Chondrocyte (in vitro differentiated cells): ENCODE measurements at places on chromosomes 1 and 21.

GRCh38 chr1:214473387-214473786 is 78.0 kb downstream of the PTPN14 start:
- no peak for DNase-seq

GRCh38 chr1:78688697-78689096 is 39.1 kb downstream of the IFI44 start:
- DNase-seq = no peak

DNA sequence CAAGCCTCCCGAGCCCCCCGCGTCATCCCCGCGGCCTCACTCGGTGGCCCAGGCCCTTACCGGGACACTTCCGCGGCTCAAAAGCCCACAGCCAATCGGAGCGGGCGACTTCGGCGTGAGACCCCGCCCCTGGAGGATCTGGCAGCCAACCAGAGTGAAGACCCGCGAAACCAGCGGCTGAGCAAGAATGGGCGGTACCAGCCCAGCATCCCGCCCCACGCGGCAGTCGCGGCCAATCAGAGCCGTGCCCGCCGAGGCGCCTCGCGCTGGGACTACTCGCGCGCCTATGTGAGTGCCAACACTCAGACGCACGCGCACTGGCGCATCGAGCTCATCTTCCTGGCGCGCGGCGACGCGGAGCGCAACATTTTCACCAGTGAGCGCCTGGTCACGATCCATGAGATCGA is 22.5 kb downstream of the DISP3 start:
- DNase-seq = peak; percentile 82

DNA sequence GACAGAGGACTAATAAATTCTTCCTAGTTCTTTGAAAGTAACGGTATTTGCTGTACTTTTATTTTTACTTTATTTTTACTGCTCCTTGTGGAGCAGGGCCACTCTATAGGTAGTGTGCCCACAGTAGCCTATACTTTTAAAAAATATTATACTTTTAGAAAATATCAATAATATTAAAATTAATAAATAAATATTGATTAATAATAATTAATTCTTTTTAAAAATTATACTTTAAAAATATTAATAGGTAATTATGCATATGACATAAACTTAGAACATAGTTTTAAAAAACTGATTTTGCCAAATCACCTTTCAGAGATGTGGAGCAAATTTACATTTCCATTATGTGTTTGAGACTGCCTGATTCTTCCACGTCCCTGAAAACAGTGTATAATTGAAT is 30.8 kb downstream of the ZBED6 start:
- DNase-seq = no peak

GRCh38 chr1:229370601-229371021 is 27.8 kb upstream of the CCSAP start:
- no peak for DNase-seq

DNA sequence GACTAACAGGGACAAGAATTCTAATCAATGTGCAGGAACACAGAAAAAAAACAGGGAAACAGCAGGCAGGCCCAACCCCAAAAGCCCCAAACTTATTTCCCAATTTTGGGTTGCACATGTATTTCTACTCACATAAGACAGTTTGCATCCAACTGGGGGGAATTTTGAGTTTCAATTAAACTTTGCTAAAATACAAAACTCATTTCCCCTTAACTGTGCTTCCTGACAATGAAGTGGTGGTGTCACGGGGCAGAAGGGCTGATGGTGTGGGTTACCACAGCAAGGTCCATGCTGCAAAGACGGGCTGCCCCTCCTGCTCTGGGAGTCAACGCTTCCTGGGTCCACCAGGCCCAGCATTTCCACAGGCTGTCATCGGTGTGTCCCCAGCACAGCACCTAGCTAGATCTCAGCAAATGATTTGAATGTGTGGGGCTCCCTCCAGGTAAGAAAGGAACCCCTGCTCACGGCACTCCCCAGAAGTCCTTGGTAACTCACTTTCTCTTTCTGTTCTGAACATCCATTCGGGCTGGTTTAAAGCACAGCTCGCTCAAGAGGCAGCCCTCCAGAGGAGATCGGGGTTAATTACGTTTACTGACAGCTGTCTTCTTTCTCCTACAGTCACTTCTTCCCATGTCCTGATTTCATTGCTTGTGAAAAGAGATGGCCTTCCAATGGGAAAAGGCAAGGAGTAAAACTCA is 27.4 kb downstream of the HIVEP3 start:
- no peak for DNase-seq

- DNase-seq = no peak
Observed at GRCh38 chr1:194658090-194658439, 1471.7 kb upstream of the B3GALT2 start.

DNA sequence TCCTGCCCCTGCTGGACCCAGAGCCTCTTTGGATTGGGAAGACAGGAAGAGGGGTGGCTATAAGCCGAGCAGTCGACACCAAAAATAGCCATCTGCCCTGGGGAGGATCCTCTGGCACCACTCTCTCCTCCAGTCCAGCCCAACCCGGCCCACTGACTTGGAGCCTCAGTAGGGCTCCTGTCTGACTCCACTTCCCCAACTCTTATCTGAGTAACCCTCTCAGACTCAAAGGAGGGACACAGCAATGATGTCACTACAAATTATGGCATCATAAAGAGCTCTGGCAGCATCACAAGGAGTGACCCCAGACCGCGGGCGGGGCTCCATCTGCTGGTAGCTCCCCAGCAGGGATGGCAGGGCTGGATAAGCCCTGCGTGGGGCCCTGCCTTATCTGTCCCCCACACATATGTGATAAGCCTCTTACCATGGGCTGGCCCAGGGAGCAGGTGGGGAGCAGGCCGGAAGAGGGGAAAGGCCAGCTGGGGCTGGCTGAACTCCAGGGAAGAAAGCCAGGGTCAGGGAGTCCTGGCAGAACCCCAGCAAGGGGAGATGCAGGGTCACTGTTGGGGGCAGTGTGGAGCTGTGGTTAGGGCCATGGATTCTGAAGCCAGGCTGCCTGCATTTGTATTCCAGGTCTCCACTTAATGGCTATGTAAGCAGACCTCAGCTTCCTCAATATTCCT is 4.6 kb upstream of the SLC6A9 start:
- DNase-seq = no peak

GRCh38 chr1:50634251-50634650 is 211.0 kb upstream of the DMRTA2 start:
- no peak for DNase-seq

- no peak for DNase-seq
Observed at GRCh38 chr21:38410466-38410865, 87.8 kb downstream of the ERG start.

GRCh38 chr1:147079400-147080005 is 92.8 kb downstream of the PRKAB2 start:
- DNase-seq = no peak

- DNase-seq = no peak
Observed at GRCh38 chr1:157167437-157167836, 29.2 kb upstream of the ETV3 start.
